Osteoblast (primary cell): ENCODE measurements at places on chromosomes 2 and 18.

GRCh38 chr2:144379851-144380311, 140.0 kb downstream of the ZEB2 start:
- peaks cover 2% of the 10 kb centered on the region for H3K36me3 ChIP-seq
- peaks cover 14% of the 10 kb centered on the region for H3K4me1 ChIP-seq
- no peaks in the 10 kb centered on the region for H3K27me3 ChIP-seq
- no peak for DNase-seq

GRCh38 chr2:42882756-42883155, 90.4 kb upstream of the HAAO start:
- no peak overlapping the region for H3K4me3 ChIP-seq
- H3K27ac ChIP-seq = no peak overlapping the region
- H3K36me3 ChIP-seq = no peaks in the 10 kb centered on the region
- no peaks in the 10 kb centered on the region for H3K27me3 ChIP-seq
- no peak for DNase-seq

DNA sequence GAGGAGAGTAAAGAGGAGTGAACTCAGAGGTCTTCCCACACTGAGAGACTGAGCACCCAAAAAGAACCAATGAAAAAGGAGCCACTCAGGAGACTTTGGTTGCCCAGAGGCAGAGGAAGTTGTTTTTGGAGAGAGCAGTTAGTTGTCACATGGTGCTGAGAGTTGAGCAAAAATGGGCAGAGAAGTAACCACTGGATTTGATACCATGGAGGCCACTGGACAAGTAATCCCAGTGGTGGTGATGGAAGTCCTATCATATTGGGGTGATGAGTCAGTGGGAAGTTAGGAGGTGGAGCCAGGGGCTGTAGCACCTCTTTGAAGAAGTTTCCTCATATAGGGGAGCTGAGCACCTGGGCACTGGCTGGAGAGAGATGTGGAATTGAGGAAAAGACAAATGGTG, 235.8 kb downstream of the TPGS2 start:
- H3K36me3 ChIP-seq = no peaks in the 10 kb centered on the region
- no peak overlapping the region for H3K27ac ChIP-seq
- no peaks in the 10 kb centered on the region for H3K4me1 ChIP-seq
- no peaks in the 10 kb centered on the region for H3K27me3 ChIP-seq
- H3K4me3 ChIP-seq = no peak overlapping the region

GRCh38 chr2:11559066-11559785, 25.4 kb downstream of the GREB1 start:
- no peaks in the 10 kb centered on the region for H3K4me1 ChIP-seq
- H3K27ac ChIP-seq = no peak overlapping the region
- no peak for DNase-seq
- H3K27me3 ChIP-seq = peaks cover 54% of the 10 kb centered on the region

GRCh38 chr2:144014103-144014502, 505.8 kb downstream of the ZEB2 start:
- no peak for DNase-seq
- no peaks in the 10 kb centered on the region for H3K27me3 ChIP-seq
- H3K4me3 ChIP-seq = peak overlapping the region; percentile 8
- peaks cover 11% of the 10 kb centered on the region for H3K4me1 ChIP-seq
- H3K36me3 ChIP-seq = no peaks in the 10 kb centered on the region
- peak overlapping the region; percentile 69 for H3K27ac ChIP-seq

GRCh38 chr2:101083613-101084012, 67.6 kb downstream of the TBC1D8 start:
- H3K36me3 ChIP-seq = no peaks in the 10 kb centered on the region
- no peak overlapping the region for H3K4me3 ChIP-seq
- no peak for DNase-seq
- H3K27ac ChIP-seq = no peak overlapping the region
- H3K4me1 ChIP-seq = no peaks in the 10 kb centered on the region
- H3K27me3 ChIP-seq = no peaks in the 10 kb centered on the region

- no peak overlapping the region for H3K4me3 ChIP-seq
- H3K27me3 ChIP-seq = no peaks in the 10 kb centered on the region
- H3K27ac ChIP-seq = no peak overlapping the region
- DNase-seq = no peak
- peaks cover 9% of the 10 kb centered on the region for H3K4me1 ChIP-seq
Measured at GRCh38 chr2:227509076-227509475, 37.1 kb downstream of the AGFG1 start.

- peaks cover 10% of the 10 kb centered on the region for H3K36me3 ChIP-seq
- no peak overlapping the region for H3K27ac ChIP-seq
- no peak for DNase-seq
- no peaks in the 10 kb centered on the region for H3K27me3 ChIP-seq
- H3K4me3 ChIP-seq = no peak overlapping the region
- peaks cover 13% of the 10 kb centered on the region for H3K4me1 ChIP-seq
Measured at GRCh38 chr18:48641981-48642380, 103.2 kb downstream of the CTIF start.

DNA sequence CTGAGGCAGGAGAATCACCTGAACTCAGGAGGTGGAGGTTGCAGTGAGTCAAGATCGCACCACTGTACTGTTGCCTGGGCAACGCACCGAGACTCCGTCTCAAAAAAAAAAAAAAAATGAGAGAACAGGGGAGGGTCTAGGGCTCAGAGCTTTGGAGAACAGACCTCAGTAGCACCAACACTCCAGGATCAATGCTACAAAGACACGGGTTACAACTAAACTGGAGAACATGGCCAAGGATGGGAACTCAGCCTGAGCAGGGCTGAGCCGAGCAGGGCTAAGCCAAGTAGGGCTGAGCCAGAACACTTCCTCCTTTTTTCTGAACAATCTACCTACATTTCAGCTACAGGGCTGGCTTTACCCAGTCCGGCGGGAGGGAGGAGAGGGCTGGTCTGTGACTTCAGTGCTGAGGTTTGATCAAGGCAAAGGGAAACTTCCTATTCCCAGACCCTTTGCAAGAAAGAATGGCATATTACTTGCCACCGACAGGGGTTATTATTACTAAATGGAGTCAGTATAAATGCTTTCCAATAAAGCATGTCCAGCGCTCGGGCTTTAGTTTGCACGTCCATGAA, 2.9 kb upstream of the CASP8 start:
- H3K36me3 ChIP-seq = no peaks in the 10 kb centered on the region
- DNase-seq = peak; percentile 29
- H3K4me3 ChIP-seq = peak overlapping the region; percentile 85
- peaks cover 41% of the 10 kb centered on the region for H3K4me1 ChIP-seq

DNA sequence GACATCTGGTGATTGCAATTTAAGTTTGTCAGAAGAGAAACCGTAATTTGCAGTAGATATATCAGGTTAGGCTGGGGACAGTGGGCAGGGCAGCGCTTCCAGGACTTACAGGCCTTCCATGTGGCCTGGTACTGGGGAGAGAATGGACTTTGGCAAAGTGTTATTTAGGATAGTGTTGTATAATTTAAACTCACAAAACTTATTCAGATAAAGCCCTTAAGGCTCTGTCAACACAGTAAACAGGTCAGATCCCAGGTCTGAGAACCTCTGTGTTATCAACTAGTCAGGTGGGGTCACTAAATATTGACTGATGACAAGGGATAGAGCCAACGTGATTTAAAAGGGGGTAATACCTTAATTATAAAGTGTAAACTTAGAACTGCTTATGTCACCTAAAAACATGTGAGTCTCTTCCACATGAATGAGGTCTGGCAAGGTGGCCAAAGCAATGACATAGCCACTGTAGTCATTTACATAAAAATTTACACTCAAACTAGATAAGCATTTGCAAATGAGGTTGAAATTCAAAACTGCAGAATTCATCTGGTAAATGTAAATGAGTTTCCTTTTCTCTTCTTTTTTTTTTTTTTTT, 80.2 kb upstream of the DNMT3A start:
- no peak overlapping the region for H3K27ac ChIP-seq
- H3K4me1 ChIP-seq = no peaks in the 10 kb centered on the region
- H3K27me3 ChIP-seq = no peaks in the 10 kb centered on the region

DNA sequence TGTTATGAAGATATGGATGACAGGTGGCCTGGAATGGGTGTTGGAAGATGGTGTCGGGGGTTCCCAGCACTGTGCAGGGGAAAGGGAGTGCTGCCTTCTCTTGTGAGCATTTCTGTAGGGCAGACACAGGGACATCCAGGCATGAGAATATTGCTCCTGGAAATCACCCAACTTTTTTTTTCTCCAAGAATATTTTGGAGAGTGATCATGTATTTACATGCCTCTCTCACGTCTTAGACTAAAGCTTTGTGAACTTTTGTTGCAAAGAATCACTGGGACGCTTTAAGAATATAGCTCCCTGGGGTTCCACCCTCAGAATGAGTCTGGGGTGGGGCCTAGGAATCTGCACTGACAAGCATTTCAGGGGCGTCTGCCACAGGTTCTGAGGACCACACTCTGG, 68.7 kb downstream of the VWA3B start:
- H3K36me3 ChIP-seq = no peaks in the 10 kb centered on the region
- H3K4me1 ChIP-seq = peaks cover 5% of the 10 kb centered on the region
- no peak overlapping the region for H3K27ac ChIP-seq
- peaks cover 7% of the 10 kb centered on the region for H3K27me3 ChIP-seq

DNA sequence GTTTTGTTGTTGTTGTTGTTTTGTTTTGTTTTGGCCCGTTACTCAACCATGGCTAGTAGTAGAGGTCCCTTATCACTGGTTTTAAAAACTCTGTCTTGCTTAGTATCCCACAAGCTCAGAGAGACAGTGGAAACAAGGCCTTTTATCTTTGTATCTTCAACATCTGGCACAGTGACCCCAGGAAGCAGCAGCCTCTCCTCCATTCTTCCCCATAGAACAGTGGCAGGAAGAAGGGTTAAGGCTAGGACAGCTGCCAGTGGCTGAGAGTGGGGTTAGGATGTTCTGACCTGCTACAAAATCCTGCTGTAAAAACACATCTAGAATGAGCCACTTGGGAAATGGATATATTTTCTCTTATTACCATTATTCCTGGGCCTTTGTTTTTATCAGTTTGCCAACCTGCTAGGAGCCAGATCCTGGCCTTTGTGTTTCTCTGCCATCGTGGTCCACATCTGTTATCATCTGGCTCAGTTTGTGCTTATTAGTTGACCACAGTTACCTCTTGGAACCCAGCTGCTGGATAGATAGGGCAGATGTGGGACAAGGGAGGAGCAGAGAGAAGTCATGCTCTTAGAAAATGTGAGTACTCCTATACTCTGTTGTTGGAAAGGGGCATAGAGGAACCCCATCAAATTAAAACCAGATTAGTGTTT, 246.8 kb downstream of the AGPS start:
- no peaks in the 10 kb centered on the region for H3K36me3 ChIP-seq
- H3K27me3 ChIP-seq = no peaks in the 10 kb centered on the region
- no peak overlapping the region for H3K27ac ChIP-seq
- no peak overlapping the region for H3K4me3 ChIP-seq
- no peak for DNase-seq

GRCh38 chr2:205903549-205904129, 182.3 kb downstream of the INO80D start:
- no peaks in the 10 kb centered on the region for H3K4me1 ChIP-seq
- no peak overlapping the region for H3K4me3 ChIP-seq
- H3K27ac ChIP-seq = no peak overlapping the region

- H3K36me3 ChIP-seq = no peaks in the 10 kb centered on the region
- peak; percentile 61 for DNase-seq
- peak overlapping the region; percentile 94 for H3K4me3 ChIP-seq
- H3K4me1 ChIP-seq = peaks cover 26% of the 10 kb centered on the region
Measured at GRCh38 chr2:68251855-68252399, 405 bp downstream of the PPP3R1 start.

- H3K27me3 ChIP-seq = no peaks in the 10 kb centered on the region
- H3K4me1 ChIP-seq = peaks cover 28% of the 10 kb centered on the region
- H3K27ac ChIP-seq = peak overlapping the region; percentile 98
- H3K36me3 ChIP-seq = peaks cover 38% of the 10 kb centered on the region
Measured at GRCh38 chr2:85326406-85327159, 1.2 kb downstream of the TGOLN2 start.

DNA sequence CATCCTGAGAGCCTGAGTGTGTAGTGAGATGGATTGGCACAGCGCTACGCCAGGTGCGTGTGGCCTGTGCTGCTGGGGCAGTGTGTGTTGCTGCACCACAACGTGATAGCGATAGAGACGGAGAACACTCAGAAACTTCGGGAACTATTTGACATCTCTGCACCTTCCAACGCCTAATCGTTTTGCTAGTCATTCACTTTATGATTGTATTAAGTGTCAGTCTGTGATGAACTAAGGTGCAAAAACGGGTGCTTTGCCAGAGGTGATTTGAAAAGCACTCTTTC, 26.0 kb upstream of the IGFBP2 start:
- no peaks in the 10 kb centered on the region for H3K36me3 ChIP-seq
- H3K27me3 ChIP-seq = peaks cover 37% of the 10 kb centered on the region
- no peak overlapping the region for H3K4me3 ChIP-seq
- H3K4me1 ChIP-seq = no peaks in the 10 kb centered on the region

DNA sequence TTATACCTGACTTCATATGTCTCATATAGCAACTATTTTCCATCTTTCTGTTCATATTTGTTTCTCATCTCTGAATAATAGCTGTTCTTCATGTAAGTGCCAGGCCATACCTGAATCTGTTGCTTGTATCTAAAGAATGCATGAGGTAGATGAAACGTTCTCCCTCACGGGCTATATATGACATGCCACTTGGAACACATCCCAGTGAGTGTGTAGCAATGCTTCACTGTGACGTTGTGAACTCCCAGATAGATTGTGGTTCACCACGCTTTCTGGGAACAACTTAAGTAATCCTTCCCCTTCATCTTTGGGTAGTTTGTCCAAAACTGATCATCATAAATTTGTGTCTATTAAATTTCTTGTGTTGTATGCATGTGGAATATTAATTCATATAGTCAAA, 60.1 kb downstream of the RDH14 start:
- no peak overlapping the region for H3K4me3 ChIP-seq
- no peaks in the 10 kb centered on the region for H3K36me3 ChIP-seq
- H3K27me3 ChIP-seq = peaks cover 13% of the 10 kb centered on the region
- no peak overlapping the region for H3K27ac ChIP-seq
- no peaks in the 10 kb centered on the region for H3K4me1 ChIP-seq

GRCh38 chr2:71426721-71427120, 26.6 kb upstream of the DYSF start:
- no peaks in the 10 kb centered on the region for H3K4me1 ChIP-seq
- no peak overlapping the region for H3K4me3 ChIP-seq
- no peaks in the 10 kb centered on the region for H3K27me3 ChIP-seq
- DNase-seq = peak; percentile 11
- no peak overlapping the region for H3K27ac ChIP-seq
- peaks cover 66% of the 10 kb centered on the region for H3K36me3 ChIP-seq

DNA sequence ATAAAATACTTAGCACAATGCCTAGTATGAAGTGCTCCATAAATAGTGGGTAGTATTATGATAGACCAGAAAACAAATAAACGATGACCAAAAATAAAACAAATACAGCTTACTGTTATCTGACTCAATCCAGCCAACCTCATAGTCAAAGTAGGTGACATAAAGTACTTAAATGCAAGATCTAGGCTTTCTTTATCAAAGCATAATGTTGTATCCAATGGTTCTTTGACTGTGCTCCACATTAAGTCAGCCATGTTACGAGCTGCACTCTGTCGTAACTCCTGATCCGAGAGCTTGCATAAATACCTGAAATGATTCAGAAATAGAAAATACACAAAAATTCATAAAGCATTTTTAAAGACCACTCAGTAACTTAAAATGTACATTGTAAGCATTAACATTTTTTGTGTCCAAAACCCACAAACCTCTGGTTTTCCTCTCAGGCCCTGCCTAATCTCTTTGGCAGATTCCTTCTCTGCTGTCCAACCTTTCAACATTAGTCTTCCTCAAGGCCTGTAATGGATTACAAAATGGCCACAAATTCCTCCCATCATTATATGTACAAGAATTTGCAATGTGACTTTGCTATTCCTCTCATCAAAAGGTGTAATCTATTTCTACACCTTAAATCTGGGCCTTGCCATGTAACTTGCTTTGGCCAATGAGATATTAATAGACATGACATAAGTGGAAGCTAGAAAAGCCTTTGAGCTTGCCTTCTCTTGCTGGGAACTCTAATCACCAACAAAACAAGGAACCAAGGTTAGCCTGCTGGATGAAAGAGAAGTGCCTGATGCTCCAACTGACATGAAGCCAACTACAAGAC, 90.6 kb downstream of the USP34 start:
- no peak for DNase-seq
- H3K27me3 ChIP-seq = no peaks in the 10 kb centered on the region
- peaks cover 52% of the 10 kb centered on the region for H3K36me3 ChIP-seq
- H3K4me3 ChIP-seq = no peak overlapping the region
